OCI-M1 (cell line): ENCODE measurements at places on chromosomes 3 and 15.

- no peak for DNase-seq
Measured at GRCh38 chr3:56260262-56260661, 208.0 kb downstream of the ERC2 start.

- no peak for DNase-seq
Measured at GRCh38 chr3:50655009-50655830, 19.5 kb upstream of the DOCK3 start.

DNA sequence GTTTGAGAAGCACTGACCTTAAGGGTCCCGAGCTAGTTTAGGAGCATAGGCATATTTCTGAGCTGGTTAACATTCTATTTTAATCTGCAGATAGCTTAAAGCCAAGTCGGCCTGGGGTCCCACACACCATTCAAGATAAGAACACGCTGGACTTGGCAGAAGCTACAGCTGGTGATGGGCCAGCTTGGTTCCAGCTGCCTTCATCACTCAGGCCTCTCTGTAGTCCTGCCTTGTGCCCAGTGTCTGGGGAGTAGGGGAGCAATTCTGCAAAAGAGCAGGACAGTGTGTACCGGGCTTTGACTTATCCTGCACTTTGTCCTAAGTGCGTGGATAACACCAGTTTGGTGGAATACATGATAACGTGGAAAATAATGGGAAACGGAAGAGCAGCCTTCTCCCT lies 164.5 kb downstream of the MEGF11 start:
- DNase-seq = no peak

- no peak for DNase-seq
Measured at GRCh38 chr15:74593122-74593521, 22.5 kb upstream of the CLK3 start.
